ENCODE measurements at places on chromosomes 5 and 9.
A peak's percentile ranks its signal among the peaks of the same experiment; 100 is the strongest.

DNA sequence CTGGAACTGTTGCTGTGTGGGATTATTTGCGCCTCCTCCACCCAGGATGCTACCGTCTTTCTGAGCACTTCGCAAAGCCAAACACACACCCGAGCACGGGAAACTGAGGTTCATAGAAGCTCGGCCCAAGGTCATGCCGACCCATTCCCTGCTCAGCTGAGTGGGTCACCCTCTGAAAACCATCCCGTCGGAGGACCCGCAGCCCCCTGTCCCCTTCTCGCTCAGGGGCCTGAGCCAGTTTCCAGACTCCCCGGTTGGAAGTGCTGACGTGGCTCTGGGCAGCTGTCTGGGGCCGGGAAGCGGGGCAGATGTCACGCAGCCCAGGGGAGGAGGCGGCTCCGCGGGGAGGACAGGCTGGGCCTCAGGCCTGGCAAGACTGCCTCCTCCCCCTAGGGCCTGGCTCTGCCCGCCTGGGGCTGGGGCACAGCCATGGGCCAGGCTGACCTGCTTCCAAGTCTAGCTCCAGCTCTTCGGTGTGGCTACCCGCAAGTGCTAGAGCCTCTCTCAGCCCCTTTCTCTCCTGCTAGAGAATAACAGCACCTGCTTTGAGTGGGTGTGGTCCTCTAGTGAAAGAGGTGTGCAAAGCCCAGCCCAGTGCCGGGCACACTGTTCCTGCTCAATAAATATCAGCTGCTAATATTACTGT lies 9.9 kb upstream of the CXXC5 start:
- DNase-seq = no peak

DNA sequence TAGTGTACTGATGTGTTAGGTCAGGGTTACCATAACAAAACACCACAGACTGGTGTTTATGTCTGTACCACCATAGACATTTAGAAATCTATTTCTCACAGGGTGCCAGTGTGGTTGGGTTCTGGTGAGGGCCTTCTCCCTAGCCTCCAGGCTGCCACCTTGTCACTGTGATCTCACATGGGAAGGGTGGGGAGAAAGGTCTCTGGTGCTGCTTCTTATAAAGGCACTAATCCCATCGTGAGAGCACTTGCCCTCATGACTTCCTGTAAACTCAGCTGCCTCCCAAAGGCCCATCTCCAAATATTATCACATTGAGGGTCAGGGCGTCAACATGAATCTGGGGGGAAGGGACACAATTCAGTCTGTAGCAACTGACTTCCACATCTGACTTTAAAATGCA lies 49.8 kb downstream of the PIK3R1 start:
- DNase-seq = no peak

- DNase-seq = no peak
Measured at GRCh38 chr5:111248571-111248970, 24.4 kb downstream of the CAMK4 start.

GRCh38 chr5:100406640-100407039 lies 128.5 kb upstream of the FAM174A start:
- DNase-seq = no peak

DNA sequence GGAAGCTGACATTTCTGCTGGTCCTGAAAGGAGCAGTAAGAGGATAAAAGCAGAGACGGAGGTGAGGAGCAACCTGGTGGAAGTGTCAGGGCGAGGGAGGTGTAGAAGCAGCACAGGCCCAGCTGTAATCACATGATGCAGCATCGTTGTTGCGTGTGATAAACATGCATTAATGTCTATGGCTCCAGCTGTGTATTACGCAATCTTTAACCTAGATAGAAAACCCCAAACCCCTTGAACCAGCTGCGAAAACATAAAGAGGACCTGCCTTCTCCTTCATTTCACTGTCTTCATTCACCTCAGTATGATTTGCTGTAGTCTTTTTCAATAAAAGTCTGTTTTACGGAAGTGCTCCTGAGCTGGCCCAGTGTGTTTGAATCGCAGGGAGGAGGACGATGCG lies 162.9 kb downstream of the NTRK2 start:
- no peak for DNase-seq

DNA sequence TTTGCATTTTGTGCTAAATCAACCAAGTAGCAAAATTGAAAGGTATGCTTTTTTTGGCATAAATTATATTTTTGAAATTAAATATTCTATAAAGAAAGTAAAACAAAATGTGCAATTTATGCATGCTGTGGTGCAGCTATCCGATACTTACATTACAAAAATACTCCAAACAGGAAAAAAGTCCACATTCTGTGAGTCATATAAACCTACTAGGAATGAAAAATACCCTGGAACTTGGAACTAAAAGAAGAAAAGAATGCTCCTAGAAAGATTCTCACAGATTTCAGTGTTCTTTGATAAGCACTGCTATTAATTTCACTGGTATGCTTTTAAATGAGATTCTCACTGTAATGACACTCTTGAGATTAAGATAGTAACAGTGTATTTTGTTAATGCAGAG lies 92.6 kb downstream of the OSMR start:
- no peak for DNase-seq

- DNase-seq = no peak
Measured at GRCh38 chr9:25562101-25562500, 116.1 kb downstream of the TUSC1 start.

- DNase-seq = no peak
Measured at GRCh38 chr9:126965077-126965476, 50.5 kb downstream of the RALGPS1 start.

DNA sequence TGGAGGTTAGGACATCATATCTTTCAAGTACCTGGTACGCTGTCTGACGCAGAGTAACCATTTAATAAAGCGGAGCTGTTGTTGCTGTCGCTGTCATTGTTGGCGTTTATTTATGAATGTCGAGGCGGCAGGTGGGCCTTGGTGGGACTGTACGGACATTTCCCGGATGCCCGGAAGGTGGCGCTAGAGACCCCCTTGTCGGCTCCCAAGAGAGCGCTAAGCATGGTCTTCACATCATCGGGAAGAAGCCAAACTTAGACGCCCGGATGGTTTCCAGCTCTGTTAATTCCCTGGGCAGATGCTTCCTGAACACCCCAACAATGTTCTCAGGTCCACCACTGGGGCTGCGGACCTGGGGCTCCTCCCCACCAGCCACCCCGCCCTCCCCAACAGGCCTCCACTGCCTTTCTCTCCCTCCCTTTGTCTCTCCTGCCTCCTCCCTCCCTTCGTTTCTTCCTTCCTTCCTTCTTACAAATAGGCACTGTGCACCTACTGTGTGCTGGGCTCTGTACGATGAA lies 54.1 kb downstream of the DUSP1 start:
- peak; percentile 74 for DNase-seq

DNA sequence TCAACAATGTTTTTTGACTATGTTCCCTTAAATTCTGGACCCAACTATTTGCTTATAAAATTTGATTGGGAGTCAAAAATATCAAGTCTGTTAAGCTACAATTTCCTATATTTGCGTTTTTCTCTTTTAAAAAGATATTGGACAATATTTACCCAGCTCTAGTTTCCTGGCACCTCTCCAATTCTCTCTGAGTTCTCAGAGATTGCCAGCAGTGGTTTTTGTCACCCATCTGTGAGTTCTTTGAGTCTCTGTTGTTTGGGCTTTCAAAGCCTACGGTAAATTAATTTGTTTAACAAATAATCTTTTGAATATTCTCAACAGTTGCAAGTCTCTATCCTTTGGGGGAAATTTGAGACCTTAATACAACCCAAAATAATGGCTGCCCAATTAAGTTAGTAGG lies 174.2 kb upstream of the PUM3 start:
- no peak for DNase-seq

DNA sequence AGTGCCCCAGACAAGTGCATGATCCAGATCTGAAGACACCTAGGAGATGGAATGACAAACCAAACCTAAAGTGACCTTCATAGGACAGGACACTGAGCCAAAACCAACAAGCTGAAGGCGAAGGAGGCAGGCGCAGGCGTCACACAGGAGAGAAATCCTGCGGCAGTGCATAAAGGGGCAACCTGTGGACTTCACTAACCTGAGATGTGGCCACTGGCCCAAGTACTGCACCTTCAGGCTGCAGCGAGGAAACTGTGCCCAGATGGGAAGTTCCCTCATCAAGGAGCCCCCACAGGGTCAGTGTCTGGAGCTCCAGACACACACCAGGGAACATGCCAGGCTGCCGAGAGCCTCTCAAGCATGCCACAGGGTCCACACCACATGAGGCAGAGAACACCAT lies 3.7 kb downstream of the IPPK start:
- DNase-seq = no peak

- DNase-seq = no peak
Measured at GRCh38 chr5:142670804-142671203, 15.1 kb downstream of the FGF1 start.

GRCh38 chr5:131495536-131496399 lies 139.3 kb downstream of the RAPGEF6 start:
- no peak for DNase-seq

DNA sequence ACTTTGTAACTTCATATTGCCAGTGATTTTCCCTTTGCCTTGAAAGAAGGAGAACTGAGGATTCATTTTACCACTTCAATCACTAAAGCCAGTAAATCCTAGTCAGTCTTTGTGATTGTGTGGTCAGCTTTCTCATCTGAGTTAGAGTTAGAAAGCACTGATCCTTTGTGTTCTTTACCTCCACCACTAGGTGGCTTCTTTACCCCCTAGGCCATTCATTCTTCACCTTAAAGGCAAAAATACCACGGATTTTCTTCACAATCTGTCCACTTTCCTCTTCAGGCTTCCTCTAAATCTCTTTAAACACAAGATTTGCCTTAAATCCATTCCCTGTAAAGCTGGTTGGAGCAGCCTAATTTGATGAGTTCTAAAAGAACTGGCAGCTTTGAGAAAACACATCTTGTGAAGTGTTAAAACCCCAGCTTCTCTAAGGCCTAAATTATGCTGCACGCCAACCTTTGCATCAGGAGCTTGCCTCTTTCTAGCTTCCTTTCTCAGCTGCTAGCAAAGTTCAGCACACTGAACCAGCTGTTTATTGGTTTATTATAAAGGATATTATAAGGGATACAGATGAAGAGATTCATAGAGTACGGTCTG lies 20.4 kb downstream of the BDP1 start:
- DNase-seq = no peak

DNA sequence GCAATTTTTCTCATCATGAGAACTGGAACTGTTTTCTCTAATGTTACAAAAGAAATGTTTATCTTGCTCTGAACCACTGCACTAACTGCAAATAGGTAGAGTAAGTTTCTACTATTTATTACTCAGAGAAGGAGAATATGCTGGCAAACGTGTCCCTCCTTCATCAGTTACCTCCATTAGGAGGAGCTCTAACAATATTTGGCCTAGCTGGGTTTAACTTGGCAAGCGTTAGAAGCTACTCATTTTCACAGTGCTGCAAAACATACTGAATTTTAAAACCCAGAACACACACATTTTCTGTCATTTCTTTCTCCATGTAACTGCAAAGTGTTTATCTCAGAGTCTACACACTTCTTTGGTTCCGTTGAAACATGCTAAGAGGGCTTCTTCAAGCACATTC lies 101.0 kb upstream of the GABRG2 start:
- no peak for DNase-seq

DNA sequence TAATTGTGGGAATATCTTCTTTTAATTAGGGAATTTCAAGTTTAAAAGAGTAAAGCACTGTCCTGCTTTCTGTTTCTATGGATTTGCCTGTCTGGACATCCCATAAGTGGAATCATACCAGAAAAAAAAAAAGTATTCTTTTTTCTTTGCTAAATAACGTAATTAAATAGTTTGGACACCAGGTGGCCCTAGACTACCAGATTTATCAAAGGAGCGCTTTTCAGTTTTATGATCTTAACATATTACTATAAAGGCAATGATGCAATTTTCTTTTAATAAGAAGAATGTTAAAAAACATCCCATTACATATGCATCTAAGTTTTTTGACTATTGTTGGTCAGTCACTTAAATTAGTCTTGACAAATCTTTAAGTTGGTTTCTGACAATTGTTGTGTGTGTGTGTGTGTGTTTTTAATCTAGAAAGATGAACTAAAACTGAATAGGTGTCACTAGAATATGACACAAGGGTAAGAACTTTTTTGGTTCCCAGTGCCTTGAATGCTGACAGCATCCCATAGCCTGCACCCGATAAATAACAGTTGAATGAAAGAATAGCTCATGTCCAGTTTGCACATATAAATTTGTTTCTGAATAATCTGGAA lies 49.5 kb downstream of the C5orf22 start:
- no peak for DNase-seq

DNA sequence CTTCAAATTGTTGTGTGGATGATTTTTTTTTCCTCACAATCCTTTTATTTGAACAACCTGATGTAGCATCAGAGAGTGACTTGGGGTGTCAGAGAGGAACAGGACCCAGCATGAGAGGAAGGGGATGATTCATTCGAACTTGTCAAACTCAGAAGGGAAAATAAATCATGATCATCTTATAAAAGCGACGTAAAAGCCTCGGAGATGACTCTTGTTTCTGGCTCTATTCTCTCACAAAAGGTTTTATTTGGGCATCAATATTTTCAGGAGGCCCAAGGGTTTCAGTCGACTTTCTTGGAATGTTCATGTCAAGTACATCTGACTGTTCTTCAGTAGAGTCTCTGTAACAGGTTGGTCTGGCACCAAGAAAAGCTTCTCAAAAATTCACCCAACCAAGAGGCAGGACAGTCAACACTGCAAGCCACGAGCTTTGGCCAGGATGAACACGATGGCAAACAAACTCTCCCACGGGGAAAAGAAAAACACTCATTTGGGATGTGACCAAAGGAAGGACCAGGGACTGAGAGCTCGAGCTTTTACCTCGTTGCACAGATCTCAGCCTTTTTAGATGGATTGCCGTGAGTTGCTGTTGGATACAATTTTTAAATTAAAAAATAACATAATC lies 55.1 kb downstream of the ANKH start:
- no peak for DNase-seq

- DNase-seq = no peak
Measured at GRCh38 chr5:93055971-93056370, 525.0 kb downstream of the NR2F1-AS1 start.

DNA sequence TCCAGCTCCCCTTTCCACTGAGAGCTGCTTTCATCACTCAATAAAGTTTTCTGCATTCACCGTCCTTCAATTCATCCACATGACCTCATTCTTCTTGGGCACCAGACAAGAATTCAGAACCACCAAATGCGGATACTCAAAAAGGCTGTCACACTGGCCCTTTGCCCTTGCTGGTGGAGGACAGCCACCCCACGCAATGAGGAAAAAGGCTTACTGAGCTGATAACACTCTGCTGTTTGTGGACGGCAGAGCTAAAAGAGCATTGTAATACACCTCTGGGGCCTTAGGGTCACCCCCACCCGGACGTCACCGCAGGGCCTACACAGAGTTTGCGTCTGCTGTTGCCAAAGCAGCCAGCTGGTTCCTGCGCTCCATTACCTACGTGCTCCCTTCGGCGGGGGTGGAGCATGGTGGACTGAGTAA lies 51.2 kb upstream of the ZNF608 start:
- DNase-seq = no peak

- no peak for DNase-seq
Measured at GRCh38 chr5:146944019-146944418, 65.5 kb upstream of the PPP2R2B start.

- DNase-seq = no peak
Measured at GRCh38 chr9:4842213-4842612, 49.5 kb downstream of the RCL1 start.

- no peak for DNase-seq
Measured at GRCh38 chr5:75331095-75332090, 5.6 kb upstream of the HMGCR start.

GRCh38 chr5:139382807-139383206 lies 290 bp downstream of the SLC23A1 start:
- DNase-seq = no peak
